ENCODE measurements at places on chromosomes 5 and 9.

GRCh38 chr5:118723021-118723338 is 265.4 kb downstream of the DTWD2 start:
- no peak for DNase-seq

DNA sequence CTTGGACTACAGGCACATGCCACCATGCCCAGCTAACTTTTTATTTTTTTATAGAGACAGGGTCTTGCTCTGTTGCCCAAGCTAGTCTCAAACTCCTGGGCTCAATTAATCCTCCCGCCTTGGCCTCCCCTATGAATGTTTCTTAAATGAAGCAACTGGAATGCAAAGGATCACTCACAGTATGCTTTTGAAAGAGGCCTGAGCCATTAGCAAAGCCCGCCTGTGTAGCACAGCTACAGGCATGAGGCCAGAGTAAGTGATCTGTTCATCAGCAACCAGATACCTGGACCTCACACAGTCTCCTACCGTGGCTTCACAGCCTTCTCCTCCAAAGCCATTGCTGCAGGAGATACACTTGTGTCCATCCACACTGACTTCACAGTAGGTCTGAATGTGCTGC is 16.9 kb upstream of the RNF183 start:
- DNase-seq, result no peak

DNA sequence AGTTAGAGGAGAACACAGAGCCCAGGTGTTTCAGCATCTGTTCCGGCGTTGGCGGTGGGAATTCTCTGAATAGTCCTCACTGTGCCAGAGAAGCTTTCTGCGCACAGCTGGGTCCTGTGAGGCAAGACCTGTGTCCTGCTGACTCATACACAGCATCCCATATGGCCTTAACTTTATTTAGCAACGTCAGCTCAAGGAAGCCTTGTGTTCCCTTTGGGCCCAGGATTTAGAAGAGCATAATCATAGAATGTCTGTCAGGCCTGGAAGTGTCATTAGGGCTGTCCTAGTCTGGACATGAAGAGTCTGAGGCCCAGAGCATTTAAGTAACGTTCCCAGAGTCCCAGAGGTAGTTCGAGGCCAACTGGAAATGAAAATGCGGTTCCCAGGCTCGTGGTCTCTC is 188.6 kb upstream of the DMRT1 start:
- DNase-seq, result no peak

DNA sequence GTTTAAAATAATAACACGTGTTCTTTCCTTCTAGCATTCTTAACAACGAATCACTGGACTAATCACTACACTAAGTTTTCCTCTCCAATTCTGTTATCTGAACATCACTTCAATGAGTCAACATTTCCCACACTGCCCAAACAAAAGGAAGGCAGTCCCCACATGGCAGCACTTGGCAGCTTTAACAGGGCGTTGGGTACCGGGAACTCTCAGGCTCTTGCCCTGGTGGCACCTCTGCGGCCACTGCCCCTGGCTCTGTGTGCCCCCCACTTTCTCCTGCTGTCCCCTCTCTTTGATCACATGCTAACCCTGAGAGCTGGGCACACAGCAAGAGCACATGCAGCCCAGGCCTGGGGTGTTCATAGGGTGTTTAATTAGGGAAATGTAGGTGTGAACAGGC is 15.7 kb downstream of the SLC6A3 start:
- no peak for DNase-seq

GRCh38 chr5:130488252-130488651 is 584.0 kb downstream of the CHSY3 start:
- DNase-seq, result no peak

DNA sequence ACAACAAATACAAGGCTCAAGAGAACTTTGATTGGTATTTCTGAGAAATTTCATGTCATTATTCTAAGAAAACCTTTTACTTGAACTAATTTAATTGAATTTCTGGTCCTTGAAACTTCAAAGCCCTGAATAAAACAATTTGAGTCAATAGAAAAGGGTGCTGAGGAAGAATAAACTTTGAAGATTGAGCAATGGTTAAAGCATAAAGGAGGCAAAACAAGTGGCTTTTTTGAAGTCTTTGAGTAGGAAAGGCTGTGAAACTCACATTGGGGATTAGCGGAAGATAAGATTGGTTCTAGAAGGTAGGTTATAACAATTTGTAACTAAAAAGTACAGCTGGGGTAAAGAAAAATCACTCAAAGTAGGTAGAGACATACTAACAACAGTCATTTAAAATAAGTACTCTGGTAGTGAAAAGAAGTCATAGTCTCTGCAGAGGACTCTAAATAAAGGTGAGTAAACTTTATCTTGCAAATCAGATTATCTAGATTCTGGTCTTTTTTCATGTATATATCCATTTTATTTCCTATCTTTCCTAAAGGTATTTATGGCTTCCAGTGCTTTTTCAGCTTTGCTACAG is 6.4 kb upstream of the PLPP1 start:
- DNase-seq, result no peak

DNA sequence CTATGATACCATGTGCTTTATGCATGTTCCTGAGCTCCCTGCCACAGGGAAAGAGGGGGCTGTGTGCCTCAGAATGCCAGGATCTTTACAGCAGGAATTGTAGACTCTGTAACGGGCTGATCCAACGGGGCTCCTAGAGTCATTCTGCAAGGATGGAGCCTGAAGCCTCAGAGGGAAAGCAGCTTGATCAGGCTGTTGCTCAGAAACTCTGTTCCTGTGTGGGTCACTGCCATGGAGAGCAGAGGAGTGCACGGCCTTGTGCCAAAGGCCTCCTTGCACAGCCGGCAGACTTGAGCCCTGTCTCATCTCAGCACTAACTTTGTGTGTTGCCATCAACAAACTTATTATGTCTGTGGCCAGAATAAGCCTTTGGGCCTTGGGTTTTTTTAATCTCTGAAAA is 51.8 kb downstream of the AMBP start:
- DNase-seq, result no peak

DNA sequence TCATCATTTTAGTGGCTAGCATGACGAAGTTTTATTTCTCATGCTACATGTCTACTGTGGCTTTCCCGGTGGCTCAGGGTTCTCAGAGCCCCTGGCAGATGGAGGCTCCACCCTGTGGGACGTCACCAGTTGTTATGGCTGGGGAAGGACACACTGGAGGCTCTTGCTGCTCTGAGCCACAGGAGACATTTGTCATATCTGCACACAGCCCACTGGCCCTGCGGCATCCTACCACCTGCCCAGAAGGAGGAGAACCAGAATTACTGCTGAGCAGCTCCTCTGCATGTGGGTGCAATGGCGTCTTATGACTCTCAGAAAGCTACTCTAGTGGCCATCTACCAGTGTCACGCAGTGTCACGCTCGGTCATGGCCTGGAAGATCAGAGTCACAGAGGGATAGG is 6.6 kb downstream of the OR13J1 start:
- no peak for DNase-seq

- DNase-seq, result peak; percentile 98
These were observed at the start of gene NCS1 for GRCh38 chr9:130172161-130172857. Gene NCS1, plus strand, starts transcription at chr9:130172404. Its CDS starts 260 bp downstream, at chr9:130172664.

DNA sequence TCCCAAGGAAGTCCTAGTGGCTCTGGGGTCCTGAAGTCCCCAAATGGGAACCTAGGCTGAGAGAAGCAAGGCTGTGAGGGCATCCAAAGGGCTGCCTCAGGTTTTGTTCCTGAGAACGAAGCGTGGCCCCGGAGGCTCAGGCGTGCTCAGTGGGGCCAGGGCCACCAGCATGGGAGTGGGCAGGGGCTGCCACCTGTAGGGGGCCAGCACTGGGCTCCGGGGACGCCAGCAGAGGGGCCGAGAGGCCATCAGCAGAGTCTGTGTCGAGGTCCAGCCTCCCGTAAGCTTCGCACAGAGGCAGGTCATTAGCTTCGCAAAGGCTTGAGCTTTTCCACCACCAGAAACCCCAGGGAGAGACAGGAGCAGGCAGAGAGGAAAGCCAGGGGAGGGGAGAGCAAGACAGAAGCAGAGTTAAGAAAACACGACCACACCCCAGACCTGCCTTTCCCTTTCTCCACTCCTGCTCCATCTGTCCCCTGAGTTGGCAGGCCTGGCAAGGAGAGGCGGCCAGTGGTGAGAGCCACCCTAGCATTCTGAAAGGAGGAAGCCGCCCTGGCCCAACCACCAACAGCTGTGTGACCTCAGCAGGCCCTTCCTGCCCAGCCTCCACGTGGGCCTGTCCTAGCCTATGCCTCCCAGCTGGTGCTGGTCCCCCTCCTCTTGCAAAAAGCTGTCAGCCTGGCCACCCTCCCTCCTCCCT is 5.5 kb upstream of the SURF6 start:
- no peak for DNase-seq

DNA sequence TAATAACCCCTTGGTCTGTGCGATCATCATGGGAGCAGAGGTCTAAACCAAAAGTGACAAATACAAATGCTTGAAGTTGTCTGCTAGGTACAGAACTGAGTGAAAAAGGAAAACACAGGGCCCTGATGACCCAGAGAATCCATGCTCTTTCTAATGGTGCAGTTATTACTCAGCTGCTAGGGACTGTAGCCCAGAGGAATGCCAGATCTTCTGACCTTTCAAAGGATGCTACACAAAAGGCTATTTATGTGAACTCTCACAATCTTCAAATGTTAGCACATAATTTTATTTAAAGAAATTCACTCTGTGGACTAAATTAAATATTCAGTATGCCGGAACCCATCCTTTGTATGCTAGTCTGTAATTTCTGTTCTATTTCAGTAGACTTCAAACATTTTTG is 79.9 kb downstream of the PRR16 start:
- no peak for DNase-seq

GRCh38 chr5:67792891-67793290 is 422.7 kb upstream of the PIK3R1 start:
- DNase-seq, result no peak

DNA sequence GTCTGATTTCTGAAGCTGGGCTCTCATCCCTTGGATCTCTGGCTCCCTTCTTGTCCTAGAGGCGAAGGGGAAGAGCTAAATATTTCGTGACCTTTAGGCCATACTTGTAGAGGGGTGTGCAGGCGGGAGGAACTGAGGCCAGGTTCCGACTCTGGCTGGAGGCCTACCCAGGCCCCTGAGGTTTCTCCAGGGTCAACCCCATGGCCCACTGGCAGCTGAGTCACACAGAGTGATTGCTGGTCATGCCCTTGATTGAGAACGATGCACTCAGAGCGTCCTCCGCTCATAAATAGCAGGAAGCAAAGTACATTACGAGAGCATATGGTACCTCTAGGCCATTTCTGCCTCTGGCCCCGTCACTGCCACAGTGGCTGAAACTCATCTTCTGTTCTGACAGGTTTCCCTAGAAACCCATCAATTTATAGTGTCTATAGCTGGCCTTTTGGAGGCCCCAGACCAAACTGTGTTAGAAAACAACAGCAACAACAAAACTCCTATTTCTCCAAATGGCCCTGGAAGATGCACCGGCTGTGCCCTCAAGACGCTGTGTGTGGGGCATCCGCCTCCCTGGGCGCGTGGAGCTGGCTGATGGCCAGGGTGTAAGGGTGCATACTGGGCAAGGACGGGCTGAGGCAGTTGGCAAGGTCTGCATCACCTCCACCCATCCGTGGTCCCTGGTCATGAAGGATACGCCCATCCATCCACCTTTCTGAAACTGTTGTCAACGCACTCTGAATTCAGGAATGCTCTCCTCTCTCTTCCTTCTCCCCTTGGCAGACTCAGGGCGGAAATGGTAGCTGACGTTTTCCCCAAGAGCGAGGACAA is 32.9 kb upstream of the FCN1 start:
- no peak for DNase-seq

GRCh38 chr9:37283730-37284325 is 138.7 kb upstream of the GRHPR start:
- no peak for DNase-seq

GRCh38 chr5:1401536-1402138 is 43.6 kb downstream of the SLC6A3 start:
- no peak for DNase-seq

DNA sequence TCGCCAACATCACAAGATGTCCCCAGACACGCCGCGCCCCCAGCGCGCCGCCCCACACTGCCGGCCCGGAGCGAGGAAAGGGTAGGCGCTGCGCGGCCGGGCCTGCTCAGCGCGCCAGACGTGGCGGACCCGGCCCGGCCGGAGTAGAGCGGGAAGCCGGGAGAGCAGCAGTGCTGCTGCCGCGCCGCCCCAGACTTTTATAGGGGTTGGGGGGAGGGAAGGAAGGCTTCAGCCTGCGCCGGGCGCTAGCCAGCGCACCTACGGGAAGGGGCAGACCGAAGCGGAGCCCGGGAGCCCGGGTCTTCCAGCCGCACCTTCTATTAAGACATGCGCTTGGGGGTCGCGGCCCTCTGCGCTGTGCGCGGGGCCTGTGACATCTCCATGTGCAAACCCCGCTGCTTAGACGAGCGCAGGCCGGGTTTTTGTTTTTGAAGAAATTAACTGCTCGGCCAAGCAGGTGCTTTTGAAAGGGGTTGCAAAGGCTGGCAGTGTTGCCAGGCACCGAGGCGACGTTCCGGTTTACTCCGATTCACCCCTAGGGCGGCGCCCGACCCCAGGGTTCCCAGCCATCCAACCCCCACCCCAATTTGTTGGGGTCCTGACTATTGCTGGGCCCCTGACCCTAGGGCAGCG is 353 bp upstream of the PAX5 start:
- DNase-seq, result peak; percentile 80

DNA sequence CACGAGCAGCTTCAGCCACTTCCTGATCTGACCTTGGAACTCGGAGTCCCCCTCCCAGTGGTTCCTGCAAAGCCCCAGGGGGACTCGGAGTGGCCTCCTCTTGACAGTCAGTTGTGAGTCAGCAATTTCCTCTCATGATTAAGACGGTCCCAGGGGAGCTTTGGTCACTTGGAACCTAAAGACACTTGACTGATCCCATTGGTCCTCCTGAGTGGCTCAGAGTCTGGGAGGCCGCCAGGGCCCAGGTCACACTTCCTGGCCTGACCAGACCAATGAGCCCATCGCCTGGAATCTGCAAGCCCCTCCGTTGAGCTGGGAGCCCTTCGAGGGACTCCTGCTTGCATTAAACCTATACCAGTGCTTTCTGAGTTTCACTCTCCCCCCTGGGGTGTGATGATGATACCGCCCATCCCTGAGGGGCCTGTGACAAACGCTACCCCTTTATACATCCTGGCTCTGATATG is 29.1 kb downstream of the TSPAN17 start:
- no peak for DNase-seq

DNA sequence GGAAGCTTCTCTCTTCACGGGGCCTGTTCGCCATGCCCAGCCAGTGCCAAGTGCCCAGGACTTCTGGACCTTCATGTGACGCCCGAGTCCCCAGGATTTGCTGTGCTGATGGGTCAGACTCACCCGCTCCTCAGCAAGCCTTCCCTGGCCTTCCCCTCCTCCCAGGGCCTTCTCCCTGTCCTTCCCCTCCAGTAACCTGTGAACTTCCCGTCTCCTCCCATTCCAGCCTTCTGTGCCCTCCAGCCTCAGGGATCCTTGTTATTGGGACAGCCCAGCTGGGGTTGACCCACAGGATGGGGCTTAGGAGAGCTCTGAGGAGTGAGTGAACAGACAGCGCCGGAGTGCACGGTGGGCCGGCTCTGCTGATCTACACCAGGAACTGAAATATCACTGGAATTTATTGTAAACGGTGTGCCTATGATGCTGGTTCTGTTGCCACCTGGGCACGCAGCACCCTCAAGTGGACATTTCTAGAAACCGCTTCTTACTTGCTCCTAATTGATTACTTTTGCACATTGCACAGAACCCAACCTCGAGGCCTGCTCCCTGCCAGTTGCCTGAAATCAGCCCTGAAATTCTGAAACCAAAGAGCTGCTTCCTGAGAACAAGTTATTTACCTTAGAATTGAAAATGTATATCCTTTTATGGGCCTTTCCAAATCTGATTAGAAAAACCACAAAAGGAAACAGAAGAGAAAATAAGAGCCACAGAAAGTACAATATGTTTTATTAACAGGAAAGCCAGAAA is 1.5 kb downstream of the SPAAR start:
- DNase-seq, result peak; percentile 56
